ENCODE measurements at places on chromosomes 2 and 18.

DNA sequence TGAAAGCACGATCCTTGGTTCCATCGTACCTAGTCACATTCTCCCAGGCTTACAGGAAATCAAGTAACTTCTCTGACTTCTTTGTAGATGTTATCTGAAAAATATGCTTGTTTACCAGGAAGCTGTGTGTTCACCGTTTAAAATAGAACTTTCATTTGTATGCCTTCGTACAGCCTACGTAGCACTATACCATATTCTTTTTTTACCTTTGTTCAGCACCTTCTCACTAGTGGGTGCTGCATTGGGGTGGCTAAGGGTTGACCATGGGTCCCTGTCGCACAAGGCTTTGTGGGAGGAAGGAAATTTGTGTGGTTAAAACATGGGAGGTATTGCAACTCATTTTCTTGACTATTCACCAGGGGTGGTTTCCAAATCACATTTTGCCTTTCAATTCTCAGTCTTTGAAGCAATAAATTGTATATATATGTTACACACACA lies 16.6 kb downstream of the MALT1 start:
- DNase-seq, result no peak

GRCh38 chr2:195535911-195536522 lies 121.0 kb upstream of the SLC39A10 start:
- DNase-seq, result no peak

- no peak for DNase-seq
Measured at GRCh38 chr18:64791236-64791635, 642.3 kb upstream of the LINC00305 start.

GRCh38 chr2:95311815-95312542 lies 14.8 kb downstream of the KCNIP3 start:
- no peak for DNase-seq

- DNase-seq, result no peak
Measured at GRCh38 chr2:178418426-178418825, 32.5 kb downstream of the PRKRA start.

DNA sequence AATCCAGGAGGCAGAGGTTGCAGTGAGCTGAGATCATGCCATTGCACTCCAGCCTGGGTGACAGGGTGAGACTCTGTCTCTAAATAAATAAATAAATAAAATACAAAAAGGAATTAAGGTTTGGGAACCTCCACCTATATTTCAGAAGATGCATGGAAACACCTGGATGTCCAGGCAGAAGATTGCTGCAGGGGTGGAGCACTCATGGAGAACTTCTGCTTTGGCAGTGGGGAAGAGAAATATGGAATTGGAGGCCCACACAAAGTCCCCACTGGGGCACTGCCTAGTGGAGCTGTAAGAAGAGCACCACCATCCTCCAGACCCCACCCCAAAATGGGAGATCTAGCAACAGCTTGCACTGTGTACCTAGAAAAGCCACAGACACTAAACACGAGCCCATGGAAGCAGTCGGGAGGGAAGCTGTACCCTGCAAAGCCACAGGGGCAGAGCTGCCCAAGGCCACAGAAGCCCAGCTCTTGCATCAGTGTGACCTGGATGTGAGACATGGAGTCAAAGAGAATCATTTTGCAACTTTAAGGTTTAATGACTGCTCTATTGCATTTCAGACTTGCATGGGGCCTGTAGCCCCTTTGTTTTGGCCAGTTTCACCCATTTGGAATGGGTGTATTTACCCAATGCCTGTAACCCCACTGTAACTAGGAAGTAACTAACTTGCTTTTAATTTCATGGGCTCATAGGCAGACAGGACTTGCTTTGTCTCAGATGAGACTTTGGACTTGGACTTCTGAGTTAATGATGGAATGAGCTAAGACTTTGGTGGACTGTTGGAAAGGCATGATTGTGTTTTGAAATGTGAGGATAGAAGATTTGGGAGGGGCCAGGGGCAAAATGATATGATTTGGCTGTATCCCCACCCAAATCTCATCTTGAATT lies 265.3 kb downstream of the ZEB2 start:
- DNase-seq, result no peak

DNA sequence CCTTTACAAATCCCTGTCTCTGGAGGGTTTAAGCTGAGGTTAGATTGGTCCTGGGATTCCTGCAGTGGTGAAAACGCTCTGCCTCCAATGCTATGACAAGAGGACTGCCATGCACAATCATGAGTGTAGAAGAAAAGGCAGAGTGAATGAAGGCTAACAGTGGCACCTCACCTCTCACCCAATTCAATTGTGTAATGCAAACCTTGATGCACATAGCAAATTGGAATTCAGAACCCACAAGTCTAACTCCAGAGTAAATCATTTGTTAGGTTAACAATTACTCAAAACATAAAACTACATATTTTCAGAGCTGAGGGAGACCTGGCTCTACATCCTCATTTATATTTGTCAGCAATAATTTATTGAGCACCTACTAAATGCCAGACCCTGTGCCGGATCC lies 1.8 kb downstream of the TGFBRAP1 start:
- no peak for DNase-seq

GRCh38 chr2:112085916-112086669 lies 31.0 kb downstream of the TMEM87B start:
- no peak for DNase-seq

DNA sequence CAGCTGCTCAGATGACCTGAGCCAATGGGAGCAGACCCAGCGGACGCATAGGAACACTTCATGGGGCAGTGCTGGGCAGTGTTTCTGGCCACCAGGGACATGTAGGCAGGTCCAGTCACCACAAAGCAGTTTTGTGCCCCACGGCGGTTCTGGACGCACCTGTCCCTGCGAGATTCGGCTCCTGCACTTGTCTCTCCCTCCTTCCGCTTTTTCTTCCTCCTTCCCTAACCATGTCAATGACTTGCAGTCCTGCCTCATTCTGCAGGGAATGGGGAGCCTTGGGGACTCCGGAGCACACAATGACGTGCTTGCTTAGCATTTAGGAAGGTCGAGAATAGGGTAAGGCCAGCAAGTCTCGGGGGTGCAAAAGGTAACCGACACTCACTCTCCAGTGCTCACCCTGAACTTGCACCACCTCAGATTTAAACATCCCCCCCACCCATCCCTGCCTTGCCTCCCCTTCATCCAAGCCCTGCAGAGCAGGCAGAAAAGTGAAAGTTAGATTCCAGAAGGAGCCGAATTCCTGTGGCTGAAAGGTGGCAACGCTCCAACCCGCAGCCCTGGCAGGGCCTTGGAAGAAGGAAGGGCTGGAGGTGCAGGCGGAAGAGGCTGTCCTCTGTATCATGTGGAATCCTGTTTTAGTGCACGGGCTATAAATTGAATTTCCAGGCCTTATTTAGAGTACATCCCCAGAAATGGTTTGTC lies 40.5 kb upstream of the ATG16L1 start:
- DNase-seq, result no peak

DNA sequence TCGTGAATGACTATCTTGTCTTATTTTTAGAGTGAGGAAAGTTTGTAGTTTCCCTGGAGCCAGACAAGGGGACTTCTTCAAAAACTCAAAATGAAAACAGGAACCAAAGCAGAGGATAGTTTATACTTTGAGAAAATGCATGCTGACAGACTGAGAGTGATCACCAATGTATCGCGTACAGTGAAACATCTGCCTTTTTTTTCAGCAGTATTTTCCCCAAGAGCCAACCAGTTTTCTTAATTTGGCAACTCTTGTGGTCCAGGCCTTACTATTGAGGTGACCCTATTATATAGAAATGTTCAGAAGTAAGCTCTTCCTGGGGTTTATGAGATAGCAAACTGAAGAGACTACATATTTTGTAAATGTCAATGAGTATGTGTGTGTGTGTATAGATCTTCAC lies 153.7 kb upstream of the VRK2 start:
- DNase-seq, result no peak
